Non-pigmented ciliary epithelial cell (primary cell): ENCODE measurements at places on chromosomes 12 and 14.

DNA sequence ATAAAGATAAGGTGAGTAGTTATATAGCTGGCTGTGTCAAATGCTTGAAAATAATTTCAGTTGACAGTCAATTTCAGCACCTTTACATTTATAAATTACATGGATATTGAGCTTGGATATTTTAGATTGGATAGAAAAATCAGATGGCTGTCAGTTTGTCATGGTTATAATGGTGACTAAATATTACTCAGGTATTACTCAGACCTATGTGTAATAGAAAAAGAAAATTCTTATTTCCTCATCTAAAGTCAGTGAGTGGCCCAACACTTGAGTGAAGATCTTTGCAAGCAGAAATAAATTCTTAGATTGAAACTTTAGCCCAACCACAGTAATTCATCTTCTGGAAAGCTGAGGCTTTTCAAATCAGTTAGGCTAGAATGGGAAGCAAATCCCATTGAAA, 354.4 kb downstream of the NAV3 start:
- no peak for DNase-seq

DNA sequence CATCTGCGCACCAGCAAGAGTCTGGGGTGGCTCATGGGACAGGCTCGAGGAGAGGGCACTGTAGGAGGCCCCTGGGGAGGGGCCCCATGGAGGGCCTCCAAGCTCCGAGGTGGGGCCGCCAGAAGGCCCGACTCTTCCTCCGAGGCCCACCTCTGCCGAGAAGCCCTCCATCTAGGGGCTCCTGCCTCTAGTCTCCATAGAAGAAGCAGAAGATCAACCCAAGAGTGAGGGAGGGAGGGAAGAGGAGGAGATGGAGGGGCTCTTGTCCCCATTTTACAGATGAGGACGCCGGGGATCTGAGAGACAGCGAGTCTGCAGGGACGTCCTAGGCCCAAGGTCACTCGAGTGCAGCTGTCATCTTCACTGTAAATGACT, 41.2 kb downstream of the DIO3 start:
- DNase-seq = no peak

DNA sequence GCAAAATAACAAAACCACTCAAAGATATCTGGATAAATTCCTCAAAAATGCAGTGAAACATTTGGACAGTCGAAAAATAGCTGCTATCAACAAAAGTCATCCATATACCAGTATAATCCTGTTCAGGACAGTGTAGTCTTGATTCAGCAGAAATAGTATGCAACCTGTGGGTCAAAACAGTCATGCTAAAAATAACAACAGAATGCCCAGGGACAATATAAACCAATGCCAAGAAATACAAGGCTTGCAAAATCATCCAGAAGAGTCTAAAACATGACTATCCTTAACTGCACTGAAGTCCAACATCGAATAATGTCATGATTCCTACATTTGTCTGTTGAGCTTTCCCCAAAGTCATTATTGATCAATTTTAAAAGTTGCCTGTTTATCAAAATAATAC, 425.9 kb downstream of the FSCB start:
- DNase-seq = no peak

DNA sequence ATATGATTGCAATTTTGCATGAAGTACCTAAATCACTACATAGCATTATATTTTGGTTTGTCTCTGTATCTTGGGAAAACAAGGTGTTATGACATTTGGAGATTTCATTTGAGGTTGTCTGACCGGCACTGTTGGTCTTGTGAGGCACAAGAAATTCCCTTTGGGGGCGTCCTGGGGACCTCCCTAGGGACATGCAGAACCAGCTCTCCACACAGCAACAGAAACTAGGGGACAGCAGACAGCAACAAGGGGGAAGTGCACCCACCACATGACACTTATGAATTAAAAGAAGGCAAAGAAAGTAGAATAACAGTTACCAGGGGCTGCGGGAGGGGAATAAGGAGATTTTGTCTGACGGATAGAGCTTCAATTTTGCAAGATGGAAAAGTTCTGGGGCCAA, 14.4 kb downstream of the DDX54 start:
- DNase-seq = no peak

DNA sequence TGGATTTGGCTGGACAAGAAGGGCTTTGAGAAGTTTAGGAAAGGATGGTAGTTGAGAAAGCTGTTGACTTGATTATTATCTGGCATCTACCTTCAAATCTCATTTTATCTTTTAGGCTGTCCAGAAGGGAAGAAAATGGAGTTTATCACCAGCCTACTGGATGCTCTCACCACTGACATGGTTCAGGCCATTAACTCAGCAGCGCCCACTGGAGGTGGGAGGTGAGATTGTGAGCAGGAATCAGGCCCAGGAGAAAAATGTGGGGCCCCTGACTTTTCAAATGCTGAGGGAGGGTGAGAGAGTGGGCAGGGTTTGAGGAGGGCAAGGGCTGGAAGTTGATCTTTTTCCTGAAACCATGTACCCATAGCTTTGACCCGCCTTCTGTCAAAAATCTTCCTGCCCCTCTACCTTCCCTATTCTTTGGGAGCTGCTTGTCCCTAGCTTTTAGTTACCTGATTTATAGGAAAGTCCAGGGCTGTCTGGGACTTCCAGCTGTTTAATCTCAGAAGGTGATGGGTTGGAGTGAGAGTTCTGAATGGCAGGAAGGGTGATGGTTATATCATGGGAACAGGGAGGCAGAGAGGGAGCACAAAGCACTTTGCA, 134.2 kb downstream of the SMOC1 start:
- no peak for DNase-seq

DNA sequence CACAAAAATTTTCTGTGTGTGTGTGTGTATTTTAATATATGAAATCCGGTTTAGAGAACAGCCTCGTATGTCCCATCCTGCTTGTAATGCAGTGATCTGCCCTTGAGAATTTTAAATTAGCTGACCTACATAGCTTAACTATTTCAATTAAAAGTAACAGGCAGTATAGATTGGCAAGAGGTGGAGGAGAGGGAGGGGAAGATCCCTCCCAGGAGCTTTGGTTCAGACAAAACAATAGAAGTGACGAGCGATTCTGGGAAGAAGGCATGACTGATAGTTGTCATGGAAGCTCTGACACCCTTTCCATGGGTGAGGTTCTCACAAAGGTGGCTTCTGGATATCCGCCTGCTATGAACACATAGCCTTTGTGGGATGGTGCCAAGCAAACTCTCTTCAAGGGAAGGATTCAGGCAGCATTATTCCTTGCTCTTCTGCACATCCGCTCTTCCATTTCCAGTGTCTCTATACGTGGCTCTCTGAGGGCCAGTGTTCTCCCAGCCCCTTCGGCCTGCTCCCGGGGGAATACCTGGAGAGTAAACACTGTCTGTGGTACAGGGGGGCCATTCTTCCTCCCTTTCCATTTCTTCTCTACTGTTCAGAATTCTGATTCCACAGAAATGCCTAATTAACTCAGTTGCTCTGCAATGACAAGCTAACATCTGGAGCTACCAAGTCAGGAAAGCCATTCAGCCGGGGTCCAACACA, 182.0 kb downstream of the CACNA1C start:
- DNase-seq = no peak

DNA sequence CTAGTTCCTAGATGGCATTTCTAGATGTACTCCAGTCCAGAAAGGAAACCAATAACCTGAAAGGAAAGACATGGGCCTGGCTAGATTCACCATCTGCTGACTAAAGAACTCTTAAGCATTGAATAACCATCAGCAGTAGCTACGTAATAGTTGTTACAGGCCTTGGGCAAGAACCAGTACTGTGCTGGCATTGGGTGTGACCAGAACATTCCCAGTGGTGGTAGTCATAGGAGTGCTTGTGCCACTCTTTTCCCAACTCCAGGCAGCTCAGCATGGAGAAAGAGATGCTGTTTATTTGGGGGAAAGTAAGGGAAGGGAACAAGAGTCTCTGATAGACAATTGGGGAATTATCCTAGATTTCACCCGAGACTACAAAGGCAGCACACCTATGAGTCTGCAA, 333.3 kb downstream of the SLC16A7 start:
- no peak for DNase-seq

GRCh38 chr12:9066755-9067423, 48.8 kb downstream of the A2M start:
- no peak for DNase-seq

DNA sequence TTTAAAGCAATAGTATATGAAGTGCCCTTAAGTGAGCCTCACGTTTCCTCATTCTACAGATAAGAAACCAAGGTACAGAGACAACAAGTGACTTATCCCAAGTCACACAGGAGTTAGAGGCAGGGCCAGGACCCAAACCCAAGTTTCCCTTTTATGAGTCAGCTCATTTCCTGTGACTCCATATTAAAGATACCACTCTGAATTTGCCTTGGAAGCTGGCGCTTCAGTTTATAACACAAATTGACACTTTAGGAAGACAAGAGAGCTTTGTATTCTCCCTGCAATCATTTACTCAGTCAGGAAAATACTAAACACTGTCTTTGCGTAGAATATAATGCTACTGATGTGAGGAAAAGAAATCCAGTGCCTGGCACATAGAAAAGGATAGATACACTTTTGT, 43.2 kb downstream of the MYBPC1 start:
- DNase-seq = no peak

GRCh38 chr12:33944703-33945437, 77.4 kb upstream of the ALG10 start:
- no peak for DNase-seq
